ENCODE measurements at places on chromosomes 1 and 21.

DNA sequence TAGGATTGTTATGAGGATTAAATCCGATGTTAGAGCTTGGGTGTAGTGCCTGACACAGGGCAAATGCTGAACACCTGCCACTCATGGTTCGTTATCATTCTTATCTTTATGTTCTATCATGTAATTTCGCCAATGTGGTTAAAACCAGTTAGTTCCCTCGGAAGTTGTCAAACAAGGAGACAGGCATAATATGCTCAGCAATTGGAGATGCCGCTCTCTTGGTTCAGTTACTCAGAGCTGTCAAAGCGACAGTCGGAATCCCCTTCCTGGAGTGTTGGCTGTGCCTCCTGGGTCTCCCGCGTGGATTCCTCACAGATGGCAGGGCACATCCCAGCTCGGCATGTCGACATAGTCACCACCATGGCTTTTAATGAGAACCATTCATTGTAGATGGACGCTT is 192.2 kb downstream of the ROR1 start:
- DNase-seq = no peak

DNA sequence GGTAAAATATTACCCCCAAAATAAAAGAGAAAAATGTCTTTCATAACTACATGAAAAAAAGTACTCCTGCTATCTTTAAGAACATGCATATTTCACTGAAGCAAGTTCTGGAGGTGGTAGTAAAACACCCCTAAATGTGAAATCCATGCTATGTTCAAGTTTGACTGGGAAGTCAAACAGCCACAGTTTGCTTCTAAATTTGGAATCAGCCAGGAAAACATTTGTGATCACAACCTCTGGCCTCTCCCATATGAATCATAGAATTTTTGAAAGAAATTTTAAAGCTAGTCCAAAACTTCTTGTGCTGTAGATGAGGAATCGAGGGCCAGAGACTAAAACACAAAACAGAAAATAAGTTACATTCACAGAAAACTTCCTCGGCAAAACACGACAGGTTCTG is 6.6 kb downstream of the SORT1 start:
- DNase-seq = no peak

GRCh38 chr1:81834921-81835698 is 34.4 kb downstream of the ADGRL2 start:
- no peak for DNase-seq

GRCh38 chr1:186498695-186499389 is 37.9 kb upstream of the PDC start:
- no peak for DNase-seq

DNA sequence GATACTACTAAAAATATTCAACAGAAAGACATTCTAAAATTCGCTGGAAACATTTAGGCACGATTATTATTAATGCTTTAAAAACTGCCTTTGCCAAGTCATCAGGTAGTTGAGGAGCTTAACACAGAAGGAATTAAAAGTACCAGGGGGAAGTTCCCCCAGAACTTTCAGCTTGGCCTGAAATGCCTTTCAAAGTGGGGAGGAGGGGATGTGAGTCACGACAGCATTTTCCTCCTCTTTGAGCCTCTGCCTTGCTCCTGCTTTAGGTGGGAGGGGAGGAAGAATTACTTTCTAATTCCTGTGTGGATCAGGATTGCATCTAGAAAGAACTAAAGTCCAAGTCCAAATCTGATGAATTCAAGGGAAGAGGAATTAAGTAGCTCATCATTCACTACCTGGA is 183.7 kb downstream of the CLIC6 start:
- DNase-seq = no peak

GRCh38 chr1:195064358-195064757 is 1543.9 kb downstream of the KCNT2 start:
- no peak for DNase-seq

GRCh38 chr1:19009882-19010321 is 53.4 kb upstream of the IFFO2 start:
- no peak for DNase-seq

DNA sequence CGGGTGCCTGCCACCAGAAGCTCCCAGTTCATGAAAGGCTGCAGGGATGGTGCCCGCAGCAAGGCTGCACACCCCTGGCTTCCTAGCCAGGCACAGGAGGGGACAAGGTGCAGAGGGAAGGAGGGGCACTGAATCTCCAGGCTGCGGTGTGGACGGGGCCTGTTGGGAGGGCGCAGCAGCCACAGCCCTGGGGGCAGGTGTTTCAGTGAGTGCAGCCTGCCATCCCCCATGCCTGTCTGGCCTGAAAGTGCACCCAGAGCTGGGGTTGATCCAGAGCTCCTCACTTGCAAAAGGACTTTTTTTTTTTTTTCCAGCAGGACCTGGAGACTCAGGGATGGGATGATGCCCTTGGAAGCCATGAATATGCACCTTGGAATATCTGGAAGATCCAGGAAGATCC is 153.7 kb upstream of the C1orf174 start:
- no peak for DNase-seq

- no peak for DNase-seq
These were observed 10.4 kb downstream of the DLGAP3 start for GRCh38 chr1:34918977-34919561.

- no peak for DNase-seq
These were observed 2.4 kb downstream of the JMJD4 start for GRCh38 chr1:227732586-227733308.

DNA sequence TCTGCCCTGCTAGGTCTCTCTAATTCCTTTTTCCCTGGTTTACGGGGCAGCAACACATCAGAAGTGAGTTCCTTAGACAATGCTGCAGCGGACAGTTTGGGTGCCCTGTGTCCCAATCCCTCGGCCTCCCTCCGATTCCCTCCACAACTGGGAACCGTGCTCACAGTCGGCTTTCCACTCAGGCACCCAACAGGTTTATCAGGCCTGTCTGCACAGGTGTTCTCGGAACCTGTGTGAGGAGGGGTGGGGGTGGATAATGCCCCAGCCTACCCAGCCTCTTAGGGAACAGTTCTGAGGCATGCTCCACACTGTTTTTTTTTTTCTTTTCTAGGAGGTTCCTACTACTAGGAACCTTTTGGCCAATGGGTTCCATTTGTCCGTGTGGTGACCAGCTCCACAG is 131.2 kb downstream of the DISC1 start:
- no peak for DNase-seq

DNA sequence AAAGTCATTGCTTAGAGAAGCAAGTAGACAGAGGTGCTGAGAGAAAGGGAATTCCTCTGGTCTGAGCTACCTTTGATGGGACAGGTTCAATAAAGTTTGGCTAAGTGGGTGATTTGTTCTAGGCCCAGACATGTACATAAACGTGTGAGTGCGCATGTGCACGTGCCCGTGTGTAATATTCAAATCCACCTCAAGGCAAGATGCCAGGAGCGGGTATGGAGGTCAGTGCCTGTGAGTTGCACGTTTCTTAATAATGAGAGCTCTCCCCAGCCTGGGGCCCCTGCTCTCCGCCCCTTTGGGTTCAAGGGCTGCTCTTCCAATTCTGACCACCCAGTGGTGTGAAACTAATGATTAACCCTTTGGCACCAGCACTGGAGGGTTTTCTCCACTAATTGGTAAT is 53.8 kb upstream of the LMO4 start:
- DNase-seq = no peak

GRCh38 chr21:28418726-28419514 is 573.8 kb downstream of the LTN1 start:
- DNase-seq = no peak

DNA sequence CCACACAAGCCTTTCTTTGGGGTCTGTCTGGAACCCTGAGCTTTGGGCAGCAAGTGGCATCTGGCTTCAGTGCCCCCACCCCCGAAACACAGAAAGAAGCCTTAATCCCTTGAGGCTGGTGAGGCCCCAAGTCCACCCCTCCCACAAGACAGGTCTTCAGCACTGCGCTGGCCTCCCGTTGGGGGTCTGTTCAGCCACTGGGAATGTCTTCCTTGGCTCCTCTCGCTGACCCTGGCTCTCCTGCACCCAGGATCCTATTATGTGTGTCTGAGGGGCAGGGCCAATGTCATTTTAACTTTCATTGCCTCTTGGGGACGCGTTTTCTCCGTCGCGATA is 26.9 kb downstream of the ATP8B2 start:
- no peak for DNase-seq

GRCh38 chr1:218546314-218546713 is 201.2 kb downstream of the TGFB2 start:
- no peak for DNase-seq

DNA sequence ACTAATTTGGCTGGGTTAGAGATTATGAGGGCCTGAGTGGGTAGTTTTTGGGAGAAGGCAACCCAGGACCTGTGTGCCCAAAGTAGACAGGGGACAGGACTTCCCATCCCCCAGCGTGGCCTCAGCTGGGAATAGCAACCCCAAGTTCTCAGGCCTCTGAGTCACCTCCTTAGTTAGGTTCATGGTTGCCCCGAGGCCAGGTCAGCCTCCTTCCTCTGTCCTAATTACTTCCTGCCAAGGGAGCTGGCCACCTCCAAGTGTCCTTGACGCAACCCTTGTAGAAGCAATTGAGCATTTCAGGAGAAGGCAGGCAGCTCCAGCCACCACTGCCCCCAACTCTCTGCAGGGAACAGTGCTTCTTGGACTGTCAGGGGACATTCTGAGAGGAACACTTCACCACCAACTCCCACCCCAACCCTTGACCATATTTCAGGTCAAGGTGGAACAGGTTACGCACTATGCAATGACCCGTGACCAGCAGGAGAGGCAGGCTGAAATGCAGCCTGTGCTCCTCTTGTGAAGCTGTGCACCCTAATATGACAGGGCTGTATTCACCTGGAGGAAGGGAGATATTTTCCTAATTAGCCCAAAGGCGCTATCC is 5.1 kb upstream of the NT5C1A start:
- no peak for DNase-seq

- no peak for DNase-seq
These were observed 60.1 kb upstream of the USP24 start for GRCh38 chr1:55275151-55275748.

DNA sequence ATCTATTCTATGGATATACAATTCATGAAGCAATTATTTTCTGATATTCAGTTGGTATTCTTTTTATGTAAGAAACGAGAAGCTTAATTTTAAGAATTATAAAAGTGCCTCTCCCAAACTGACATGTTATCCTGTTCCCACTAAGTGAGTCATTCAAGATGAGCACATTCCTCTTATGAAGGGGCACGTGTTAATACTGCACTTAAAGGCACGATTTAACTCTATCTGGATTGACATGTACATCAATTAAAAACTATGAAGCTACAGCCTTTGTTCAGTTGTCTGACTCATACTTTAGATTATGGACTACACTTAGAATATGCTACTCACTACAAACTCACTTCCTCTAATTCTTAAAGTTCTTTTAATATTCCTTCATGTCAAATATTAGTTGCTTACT is 111.6 kb downstream of the CYYR1 start:
- no peak for DNase-seq

GRCh38 chr1:218538341-218538740 is 193.2 kb downstream of the TGFB2 start:
- no peak for DNase-seq

- DNase-seq = no peak
These were observed 38.2 kb downstream of the ACTN2 start for GRCh38 chr1:236724506-236724905.

DNA sequence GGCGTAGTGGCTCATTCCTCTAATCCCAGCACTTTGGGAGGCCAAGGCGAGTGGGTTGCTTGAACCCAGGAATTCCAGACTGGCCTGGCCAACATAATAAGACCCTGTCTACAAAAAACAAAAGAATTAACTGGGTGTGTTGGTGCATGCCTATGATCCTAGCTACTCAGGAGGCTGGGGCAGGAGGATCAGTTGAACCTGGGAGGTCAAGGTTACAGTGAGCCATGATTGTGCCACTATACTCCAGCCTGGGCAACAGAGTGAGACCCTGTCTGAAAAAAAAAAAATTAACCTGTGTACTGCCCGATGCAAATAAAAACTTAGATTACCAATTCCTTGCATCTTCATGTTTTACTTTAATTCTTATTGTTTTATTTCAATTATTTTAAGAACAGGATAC is 193.2 kb downstream of the PATJ start:
- DNase-seq = no peak

Measured in NCI-H2081 (cell line).